Peyer's patch (tissue), 4 donors: ENCODE measurements at places on chromosomes 7 and 10. TPM values are rescaled to one million over a fixed set of nuclear protein-coding genes. Genes with fewer than 3 reads are reported as not detected.

DNA sequence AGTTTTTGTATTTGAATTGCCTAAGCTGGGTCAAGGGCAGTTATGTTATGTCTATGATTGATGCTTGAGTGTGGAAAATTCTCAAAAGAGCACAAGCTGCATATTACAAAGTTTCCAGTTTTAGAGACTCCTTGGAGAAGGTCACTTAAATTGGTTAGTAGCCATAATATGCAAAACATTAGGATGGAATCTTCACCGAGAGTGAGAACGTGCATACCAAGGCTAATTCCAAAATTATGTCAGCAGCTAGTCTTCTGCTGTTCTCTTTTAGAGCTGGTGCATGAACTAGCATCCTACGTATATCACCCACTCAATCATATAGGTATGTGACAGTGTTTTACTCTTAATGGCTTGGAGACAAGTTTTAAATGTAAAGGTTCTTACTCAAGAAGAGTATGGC, 49.2 kb downstream of the MKX start:
- no peak overlapping the region for H3K27ac ChIP-seq
- no peaks in the 10 kb centered on the region for H3K4me1 ChIP-seq
- no peaks in the 10 kb centered on the region for H3K36me3 ChIP-seq
- H3K27me3 ChIP-seq, result no peaks in the 10 kb centered on the region

- H3K36me3 ChIP-seq, result no peaks in the 10 kb centered on the region
- no peak overlapping the region for H3K27ac ChIP-seq
- peak; percentile 49 for DNase-seq
- H3K4me3 ChIP-seq, result no peak overlapping the region
- H3K4me1 ChIP-seq, result no peaks in the 10 kb centered on the region
Measured at GRCh38 chr7:19984231-19984632, 210.8 kb upstream of the TMEM196 start.

DNA sequence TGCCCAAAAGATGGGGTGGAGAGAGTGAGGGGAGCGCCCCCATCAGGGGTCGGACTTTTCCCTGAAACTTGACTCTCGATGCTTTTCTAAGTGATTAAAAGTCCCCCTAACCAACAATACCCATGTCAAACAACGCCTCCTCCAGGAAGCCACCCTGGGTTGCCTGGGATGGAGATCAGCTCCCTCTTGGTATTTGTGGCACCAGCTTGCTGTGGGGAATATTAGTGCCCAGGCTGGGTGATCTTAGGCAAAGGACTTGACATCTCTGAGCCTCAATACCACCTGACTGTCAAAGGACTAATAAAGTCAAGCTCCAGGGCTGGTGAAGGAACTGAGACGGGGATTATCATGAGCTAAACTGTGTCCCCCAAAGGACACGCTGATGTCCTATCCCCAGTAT, 18.2 kb upstream of the ELFN1 start:
- no peaks in the 10 kb centered on the region for H3K36me3 ChIP-seq
- no peak overlapping the region for H3K4me3 ChIP-seq
- H3K27ac ChIP-seq, result no peak overlapping the region
- no peaks in the 10 kb centered on the region for H3K27me3 ChIP-seq

- no peak for DNase-seq
- no peak overlapping the region for H3K27ac ChIP-seq
- no peaks in the 10 kb centered on the region for H3K27me3 ChIP-seq
- no peak overlapping the region for H3K4me3 ChIP-seq
- no peaks in the 10 kb centered on the region for H3K4me1 ChIP-seq
Measured at GRCh38 chr10:12097791-12098190, 29.0 kb downstream of the DHTKD1 start.

Gene APBB1IP
- total RNA-seq, result 6.3 TPM

Gene SPOCK2
- 10.7 TPM for total RNA-seq
